Stimulated activated CD4-positive, alpha-beta T cell treated with anti-CD3 and anti-CD28 coated beads, Interleukin-1b, Interleukin-23, amount 100 ng/mL, for 48 hours (primary cell): ENCODE measurements at places on chromosomes 13 and 19.

GRCh38 chr13:97554496-97554895 lies 120.5 kb downstream of the RAP2A start:
- DNase-seq: no peak

DNA sequence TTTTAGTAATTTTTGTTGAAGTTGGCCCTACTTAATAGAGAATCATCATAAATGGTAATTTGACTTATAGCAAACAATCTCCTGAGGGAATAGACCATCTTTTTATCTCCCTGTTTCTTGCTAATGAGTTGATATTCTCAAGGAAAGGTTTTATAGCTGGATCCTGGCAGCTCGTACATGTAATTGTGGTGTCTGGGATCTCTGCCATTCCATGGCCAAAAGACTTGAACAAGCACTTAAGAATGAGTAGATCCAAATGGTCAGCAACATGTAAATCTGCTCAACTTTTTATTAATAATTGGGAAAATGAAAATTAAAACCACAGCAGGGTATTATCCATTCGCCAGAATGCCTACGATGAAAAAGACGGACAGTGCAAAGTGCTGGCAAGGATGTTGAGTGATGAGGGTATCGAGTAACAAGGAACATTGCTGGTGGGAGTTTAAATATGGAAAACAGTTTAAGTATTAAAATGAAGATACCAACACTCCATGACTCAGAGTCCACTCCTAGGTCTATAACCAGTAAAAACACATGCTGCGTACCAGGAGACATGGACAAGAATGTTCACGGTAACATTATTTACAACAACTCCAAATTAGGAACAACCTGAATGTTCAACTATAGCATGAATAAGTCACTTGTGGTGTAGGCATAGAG lies 5.1 kb upstream of the GPR18 start:
- DNase-seq: no peak

DNA sequence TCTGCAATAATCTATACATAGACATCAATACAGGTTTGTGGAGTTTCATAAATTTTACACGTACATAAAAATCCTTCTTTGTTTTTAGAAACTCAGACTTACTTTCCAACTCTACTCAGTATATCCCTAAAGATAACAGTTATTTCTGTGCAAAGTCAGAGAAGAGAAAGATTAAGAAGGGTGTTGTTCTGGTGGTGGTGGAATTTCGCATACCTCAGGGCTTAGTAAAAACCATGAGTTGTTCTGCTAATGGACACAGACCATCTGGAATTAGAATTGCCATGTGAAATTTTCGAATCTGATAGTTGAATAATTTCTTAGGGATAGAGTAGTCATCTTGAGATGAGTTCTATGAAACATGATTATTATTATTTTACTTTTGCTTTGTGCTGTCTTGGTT lies 102.7 kb downstream of the ZAR1L start:
- no peak for DNase-seq

DNA sequence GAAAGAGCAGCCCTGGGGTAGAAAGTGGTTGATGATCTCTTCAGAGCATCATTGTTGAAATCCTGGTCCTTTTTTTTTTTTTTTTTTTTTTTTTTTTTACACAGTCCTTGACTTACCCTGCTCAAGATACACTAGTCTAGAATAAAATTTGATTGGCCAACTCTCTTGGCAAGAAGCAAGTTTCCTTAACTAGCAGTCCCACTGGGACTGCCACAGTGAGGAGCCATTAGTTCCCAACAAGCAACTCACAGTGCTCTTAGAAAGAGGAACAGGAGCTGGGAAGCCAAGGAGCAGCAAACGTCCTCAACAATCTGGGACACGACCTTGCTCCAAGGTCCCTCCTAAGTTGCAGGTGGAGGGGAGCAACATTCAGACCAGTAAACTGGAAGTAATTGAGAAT lies 47.9 kb upstream of the INTS6 start:
- no peak for DNase-seq

DNA sequence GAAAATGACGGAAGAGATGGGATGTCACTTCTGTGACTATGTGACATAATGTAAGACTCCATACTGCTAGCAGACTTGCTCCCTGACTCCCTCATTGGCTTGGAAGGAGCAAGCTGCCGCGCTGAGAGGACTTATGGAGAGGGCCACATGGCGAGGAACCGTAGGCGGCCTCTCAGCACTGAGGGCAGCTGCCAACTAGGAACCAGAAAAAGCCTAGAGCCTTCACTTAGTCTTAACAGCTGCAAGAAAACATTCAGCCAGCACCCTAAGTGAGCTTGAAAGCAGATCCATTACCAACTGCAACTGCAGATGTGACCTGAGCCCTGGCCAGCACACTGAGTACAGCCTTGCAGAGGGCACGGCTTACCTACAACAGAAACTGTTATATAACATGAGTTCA lies 33.9 kb downstream of the USP12 start:
- no peak for DNase-seq
